Cardiac muscle cell (in vitro differentiated cells and primary cell): ENCODE measurements at places on chromosomes 3 and 15. TPM values are rescaled to one million over a fixed set of nuclear protein-coding genes. Genes with fewer than 3 reads are reported as not detected.

DNA sequence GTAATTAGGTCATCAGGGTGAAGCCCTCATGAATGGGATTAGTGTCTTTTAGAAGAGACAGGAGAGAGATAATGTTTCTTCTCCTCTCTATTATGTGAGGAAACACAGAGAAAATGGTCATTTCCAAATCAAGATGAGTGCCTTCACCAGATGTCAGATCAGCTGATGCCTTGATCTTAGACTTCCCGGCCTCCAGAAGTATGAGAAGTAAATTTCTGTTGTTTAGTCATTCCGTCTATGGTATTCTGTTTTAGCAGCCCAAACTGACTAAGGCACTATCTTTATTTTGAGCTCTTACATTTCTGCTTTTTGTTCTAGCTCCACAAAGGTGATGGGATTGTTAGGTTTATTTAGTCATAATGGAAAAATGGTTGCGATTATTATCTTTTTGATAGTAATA is 273.2 kb upstream of the GADL1 start:
- no peaks in the 10 kb centered on the region for H3K27me3 ChIP-seq
- no peak overlapping the region for H3K4me3 ChIP-seq
- peaks cover 18% of the 10 kb centered on the region for H3K4me1 ChIP-seq
- H3K27ac ChIP-seq: no peak overlapping the region
- no peaks in the 10 kb centered on the region for H3K36me3 ChIP-seq

- peaks cover 21% of the 10 kb centered on the region for H3K27me3 ChIP-seq
- no peak overlapping the region for H3K27ac ChIP-seq
- H3K4me3 ChIP-seq: no peak overlapping the region
- H3K36me3 ChIP-seq: no peaks in the 10 kb centered on the region
- no peak for DNase-seq
Observed at GRCh38 chr15:80558631-80559319, 136.3 kb upstream of the ABHD17C start.

GRCh38 chr3:99471353-99472323 is 166.8 kb upstream of the COL8A1 start:
- H3K4me3 ChIP-seq: no peak overlapping the region
- DNase-seq: no peak
- no peak overlapping the region for H3K27ac ChIP-seq
- no peaks in the 10 kb centered on the region for H3K36me3 ChIP-seq
- H3K4me1 ChIP-seq: peaks cover 22% of the 10 kb centered on the region

DNA sequence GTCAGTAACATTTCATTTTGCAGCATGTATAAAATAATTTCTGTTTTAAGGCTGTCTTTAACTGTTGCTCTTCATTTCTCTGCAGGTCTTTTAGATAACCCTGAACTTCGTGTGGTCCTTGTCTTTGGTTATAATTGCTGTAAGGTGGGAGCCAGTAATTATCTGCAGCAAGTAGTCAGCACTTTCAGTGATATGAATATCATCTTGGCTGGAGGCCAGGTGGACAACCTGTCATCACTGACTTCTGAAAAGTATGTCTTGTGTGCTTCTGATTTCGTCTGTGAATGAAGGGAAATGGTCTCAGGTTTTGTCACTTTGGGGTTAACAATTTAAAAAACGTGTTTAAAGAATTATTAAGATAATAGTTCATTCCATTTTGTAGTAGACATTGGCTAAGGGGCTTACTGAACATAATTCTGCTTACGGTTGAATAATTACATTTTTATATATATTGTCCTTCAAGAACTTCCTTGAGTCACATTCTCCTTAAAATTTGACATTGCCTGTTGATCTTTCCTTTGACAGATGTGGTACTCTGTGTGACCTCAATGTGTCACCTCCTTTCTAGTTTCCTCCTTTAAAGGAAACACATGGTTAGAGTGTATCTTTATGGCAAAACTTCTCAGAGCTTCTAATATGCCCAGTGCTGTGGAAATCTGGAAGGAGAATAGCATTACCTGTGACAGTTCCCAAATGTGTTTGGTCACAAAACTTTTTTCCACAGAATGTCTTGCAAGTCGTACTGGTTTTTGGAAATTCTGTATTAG is 26.3 kb downstream of the FBXO22 start:
- peaks cover 35% of the 10 kb centered on the region for H3K36me3 ChIP-seq
- no peak for DNase-seq
- peaks cover 27% of the 10 kb centered on the region for H3K4me1 ChIP-seq
- no peak overlapping the region for H3K4me3 ChIP-seq

DNA sequence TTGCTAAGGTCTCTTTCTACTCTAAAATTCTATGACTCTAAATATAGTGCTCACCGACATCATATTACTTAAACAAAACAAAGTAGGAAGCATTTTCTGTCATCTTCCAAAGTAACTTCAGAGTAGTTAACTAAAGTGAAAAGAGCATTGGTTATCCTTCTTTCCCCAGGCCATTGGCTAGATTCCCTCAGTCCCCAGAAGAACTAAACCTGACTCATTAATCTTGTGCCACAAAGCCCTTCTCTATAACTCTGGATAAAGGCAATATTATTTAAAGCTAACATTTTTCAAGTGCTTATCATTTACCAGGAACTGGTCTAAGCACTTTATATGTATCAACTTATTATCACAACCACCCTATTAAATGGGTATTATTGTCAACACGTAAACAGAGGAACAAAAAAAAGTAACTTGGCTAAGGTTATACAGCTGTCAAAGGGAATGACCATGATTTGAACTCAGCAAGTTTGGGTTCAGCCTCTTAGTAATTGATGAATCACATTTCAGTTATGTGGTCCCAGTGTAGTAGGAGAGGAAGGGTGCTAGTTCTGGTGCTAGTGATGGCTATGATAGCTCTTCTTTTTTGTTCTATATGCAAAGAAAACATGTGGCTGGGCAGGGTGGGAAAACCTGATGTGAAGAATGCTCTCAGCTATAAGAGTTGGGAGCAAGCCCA is 304.9 kb downstream of the FGF12 start:
- no peak overlapping the region for H3K27ac ChIP-seq
- no peaks in the 10 kb centered on the region for H3K36me3 ChIP-seq
- no peaks in the 10 kb centered on the region for H3K4me1 ChIP-seq
- H3K27me3 ChIP-seq: no peaks in the 10 kb centered on the region
- DNase-seq: peak; percentile 53

- H3K27me3 ChIP-seq: no peaks in the 10 kb centered on the region
- H3K4me3 ChIP-seq: no peak overlapping the region
- DNase-seq: peak; percentile 30
- H3K4me1 ChIP-seq: peaks cover 16% of the 10 kb centered on the region
Observed at GRCh38 chr3:172982736-172983364, 158.2 kb downstream of the SPATA16 start.

GRCh38 chr3:63309768-63310167 is 31.7 kb downstream of the SYNPR start:
- DNase-seq: no peak
- H3K4me3 ChIP-seq: no peak overlapping the region
- no peaks in the 10 kb centered on the region for H3K4me1 ChIP-seq
- H3K27ac ChIP-seq: no peak overlapping the region
- peaks cover 43% of the 10 kb centered on the region for H3K27me3 ChIP-seq

DNA sequence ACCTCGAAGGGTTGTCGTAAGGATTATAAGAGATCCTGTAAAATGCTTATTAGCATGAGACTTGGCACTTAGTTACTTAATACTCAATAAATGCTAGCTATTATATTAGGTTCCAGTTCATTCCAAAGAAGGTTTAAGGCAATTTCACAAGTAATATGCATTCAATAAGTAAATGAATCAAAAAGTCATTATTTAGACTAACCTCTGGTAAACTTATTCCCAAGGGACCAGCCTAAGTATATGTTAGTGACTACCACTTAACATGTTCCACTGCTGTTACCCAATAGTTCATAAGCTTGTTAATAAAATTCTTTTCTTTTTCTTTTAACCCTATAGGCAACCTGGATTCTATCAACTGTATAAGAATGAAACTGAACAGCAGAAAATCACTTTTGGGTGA is 5.1 kb downstream of the PDCD10 start:
- H3K36me3 ChIP-seq: no peaks in the 10 kb centered on the region
- DNase-seq: no peak

GRCh38 chr3:171497468-171497867 is 37.3 kb upstream of the TNIK start:
- H3K27me3 ChIP-seq: no peaks in the 10 kb centered on the region
- peak overlapping the region; percentile 84 for H3K27ac ChIP-seq
- H3K36me3 ChIP-seq: no peaks in the 10 kb centered on the region

GRCh38 chr15:86408261-86408660 is 328.6 kb downstream of the AGBL1 start:
- no peak overlapping the region for H3K27ac ChIP-seq
- H3K36me3 ChIP-seq: no peaks in the 10 kb centered on the region
- no peaks in the 10 kb centered on the region for H3K4me1 ChIP-seq
- no peaks in the 10 kb centered on the region for H3K27me3 ChIP-seq
- no peak for DNase-seq

TRANK1 gene
- 4.4 and 8.2 TPM in 2 replicates for total RNA-seq

FBXL22 gene
- 14.4 and 20.5 TPM in 2 replicates for total RNA-seq

SMCO1 gene
- total RNA-seq: 0.45 and 0.99 TPM in 2 replicates

MON1A gene
- 12.8 TPM in 2 replicates for total RNA-seq
